ENCODE measurements at places on chromosomes 5 and 9.

DNA sequence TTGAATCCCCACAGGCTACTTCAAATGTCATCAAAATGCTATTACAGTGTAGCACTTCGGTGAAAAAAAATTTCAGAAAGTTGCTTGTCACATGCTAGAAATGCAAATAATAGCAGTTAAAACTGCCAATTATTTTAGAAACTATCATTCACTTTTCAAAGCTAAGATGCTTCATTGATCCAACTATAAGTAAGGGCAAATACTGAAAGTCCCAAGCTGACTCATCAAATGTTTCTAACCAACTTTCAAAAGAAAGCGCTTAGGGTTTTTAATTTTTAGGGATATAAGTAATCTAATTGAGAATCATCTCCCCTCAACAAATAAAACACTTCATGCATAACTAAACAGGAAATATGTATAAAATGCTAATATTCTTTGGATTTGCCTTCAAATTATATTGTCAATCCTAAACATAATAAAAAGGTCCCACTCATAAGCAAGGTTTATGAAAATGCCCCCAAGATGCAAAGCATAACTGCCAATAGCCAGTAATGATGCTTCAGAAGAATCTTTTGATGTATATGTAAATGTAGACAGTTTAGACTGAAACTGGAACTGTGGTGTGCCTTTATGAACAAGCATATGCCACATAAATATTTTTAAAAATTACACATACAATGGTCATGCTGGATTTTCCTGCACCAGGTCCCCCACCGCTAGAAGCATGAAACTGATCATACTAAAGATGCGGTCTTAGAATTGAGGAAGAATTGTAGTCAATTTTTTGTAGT is 12.2 kb downstream of the ACTL7A start:
- no peak for DNase-seq

GRCh38 chr5:152422081-152422480 is 17.0 kb upstream of the NMUR2 start:
- DNase-seq: no peak

- DNase-seq: no peak
Measured at GRCh38 chr5:82331557-82331956, 53.4 kb upstream of the RPS23 start.

- no peak for DNase-seq
Measured at GRCh38 chr5:140044041-140044440, 942 bp upstream of the NRG2 start.

GRCh38 chr9:68489646-68490045 is 51.0 kb downstream of the TMEM252 start:
- DNase-seq: no peak

DNA sequence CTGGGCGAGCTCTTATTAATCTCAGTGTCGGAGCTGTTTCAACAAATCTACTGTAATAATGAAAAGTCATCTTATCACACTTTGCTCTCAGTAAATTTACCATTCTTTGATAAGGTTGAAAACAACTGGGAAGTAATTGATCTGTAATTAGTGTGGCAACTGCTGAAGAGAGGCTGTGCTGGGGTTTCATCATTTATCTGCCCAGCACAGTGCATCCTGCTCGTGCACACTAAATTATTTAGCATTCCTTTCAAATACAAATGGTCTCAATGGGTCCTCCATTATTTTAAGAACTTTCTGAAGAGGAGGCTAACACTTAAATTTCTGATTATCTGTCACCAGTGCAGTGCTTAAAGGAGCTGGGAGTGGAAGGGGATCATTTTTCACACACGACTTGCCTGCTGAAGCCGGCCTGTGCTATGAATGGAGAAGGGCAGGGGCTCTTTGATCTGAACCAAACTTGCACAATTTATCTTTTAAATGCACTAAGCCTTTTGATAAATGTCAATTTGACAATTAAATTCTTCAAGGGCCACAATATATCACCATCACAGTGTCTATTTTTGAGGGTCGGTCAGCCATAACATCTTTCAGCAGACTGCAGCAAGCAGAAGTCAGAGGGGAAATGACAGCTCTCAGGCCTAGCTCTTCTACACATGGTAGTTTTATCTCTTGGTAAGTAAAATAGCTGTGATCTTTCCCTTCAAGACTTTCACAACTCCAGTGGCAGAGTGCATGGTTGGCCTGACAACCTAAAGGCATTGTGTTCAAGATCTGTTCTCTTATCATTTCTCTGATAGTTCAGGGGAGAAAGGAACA is 106.4 kb upstream of the EFNA5 start:
- no peak for DNase-seq

DNA sequence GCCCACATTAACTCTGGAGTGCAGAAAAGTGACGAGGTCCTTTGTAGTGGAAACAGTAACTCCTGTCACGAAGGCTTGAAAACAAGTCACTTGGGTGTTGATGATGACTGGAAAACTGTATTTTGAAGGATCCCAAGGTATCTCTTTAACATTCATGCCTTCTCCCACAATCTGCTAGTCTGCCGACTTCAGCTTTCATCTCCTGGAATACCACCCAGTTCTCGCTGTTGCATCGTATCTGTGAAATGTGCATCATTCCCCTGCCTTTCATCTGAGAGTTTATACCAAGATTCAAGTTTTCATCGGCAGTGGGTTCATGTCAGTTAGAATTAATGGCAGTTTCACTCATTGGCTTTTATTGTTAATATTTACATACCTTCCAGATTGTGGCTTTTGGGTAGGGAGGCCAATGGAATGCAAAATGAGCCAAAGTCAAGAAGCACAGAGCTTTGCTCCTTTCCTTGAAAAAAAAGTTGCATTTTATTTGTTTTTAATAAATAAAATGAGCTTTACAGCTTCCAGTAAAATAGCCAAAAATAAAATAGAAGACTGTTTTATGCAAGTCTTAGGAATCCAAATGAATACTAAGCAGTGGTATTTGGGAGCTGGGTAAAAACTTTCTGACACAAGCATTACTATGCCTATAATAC is 575.2 kb upstream of the WWC1 start:
- DNase-seq: no peak

GRCh38 chr9:14547245-14548060 is 145.8 kb downstream of the ZDHHC21 start:
- DNase-seq: no peak

DNA sequence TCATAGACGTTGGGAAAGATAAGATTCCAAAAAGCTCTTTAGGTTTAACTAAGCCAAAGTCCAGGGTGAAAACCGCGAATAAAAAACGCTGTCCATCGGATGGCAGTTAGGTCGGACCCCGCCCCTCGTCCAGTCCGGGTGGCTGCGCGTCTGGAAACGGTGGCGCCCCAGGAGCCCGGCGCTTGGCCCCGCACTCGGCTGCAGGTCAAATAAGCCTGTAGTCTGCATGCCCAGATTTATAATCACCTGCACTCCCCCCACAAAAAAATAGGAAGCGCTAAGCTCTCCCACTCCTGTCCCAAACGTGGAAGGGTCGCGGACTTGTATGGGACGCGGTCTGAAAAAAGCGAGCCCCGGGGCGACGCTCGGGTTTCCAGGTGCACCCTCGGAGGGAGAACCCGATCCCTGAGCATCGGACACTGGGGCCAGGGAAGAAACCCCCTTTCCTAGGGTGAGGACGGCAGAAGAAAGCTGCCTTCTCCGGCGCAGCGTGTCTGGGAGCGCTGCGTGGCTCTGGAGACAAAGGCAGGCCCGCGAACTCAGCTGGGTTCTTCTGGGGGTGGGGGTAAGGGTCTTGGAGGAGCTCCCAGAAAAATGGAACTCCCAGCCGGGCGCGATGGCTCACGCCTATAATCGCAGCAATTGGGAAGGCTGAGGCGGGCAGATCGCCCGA is 923 bp upstream of the ZBTB5 start:
- peak; percentile 2 for DNase-seq

DNA sequence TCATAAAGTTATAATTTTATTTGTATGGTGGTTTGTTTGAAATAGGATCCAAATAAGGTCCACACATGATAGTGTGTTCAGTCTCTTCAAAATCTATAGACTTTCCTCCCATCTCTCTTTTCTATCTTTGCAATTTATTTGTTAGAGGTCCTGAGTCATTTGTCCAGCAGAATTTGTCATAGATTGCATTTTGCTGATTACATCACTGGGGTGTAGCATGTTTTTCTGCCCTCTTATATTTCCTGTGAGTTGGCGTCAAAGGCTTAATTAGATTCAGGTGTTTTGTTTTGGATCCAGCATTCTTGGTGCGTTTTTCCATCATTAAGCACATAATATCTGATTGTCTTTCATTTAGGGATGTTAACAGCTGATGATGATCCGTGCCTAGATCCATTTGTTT is 15.0 kb downstream of the CYFIP2 start:
- DNase-seq: no peak

- DNase-seq: no peak
Measured at GRCh38 chr9:33135470-33135958, 31.6 kb downstream of the B4GALT1 start.

DNA sequence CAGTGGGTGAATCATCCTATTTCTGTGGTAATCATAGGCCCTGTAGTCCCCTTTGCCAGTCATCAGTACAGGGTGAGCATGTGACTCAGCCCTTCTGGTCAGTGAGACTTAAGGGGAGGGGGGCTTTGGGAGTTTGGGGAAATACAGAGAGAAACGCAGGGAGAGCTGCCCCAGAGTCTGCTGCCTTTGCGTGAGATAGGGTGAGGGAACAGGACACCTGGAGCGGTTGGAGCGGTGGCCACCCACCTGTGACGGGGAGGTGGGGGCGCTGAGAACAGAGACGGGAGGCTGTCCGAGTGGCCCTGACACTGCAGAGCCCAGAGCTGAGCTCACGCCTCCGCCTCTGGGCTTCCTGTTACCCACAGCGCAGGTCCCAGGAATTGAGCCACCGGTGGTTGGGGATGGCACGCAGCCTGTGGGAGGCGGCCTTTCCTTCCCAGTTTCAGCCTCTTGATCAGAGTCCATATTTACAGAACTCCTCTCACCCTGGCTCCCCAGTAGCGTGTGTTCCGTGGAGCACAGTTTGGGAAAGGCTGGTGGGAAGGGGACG is 92.0 kb upstream of the ERCC6L2 start:
- no peak for DNase-seq

GRCh38 chr9:109861499-109861898 is 81.5 kb downstream of the PALM2AKAP2 start:
- no peak for DNase-seq

DNA sequence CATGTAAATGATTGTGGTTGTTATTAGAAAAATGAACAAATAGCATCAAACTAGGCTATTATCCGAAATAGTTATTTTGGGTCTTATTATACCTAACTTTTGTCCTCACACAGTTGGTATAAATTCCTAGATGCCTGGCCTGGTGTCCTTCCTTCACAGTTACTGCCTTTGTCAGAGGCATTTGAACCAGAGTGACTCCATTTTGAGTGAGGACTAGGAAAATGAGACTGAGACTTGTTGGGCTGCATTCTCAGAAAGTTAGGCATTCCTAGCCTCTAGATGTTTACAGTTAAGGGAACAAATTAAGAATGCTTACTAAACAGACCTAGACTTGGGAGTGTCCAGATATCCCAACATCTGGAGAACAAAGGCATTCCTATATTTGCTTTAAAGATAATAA is 283.5 kb upstream of the C9orf72 start:
- no peak for DNase-seq

GRCh38 chr5:152572812-152573211 is 167.7 kb upstream of the NMUR2 start:
- DNase-seq: no peak

- DNase-seq: peak; percentile 53
Measured at GRCh38 chr9:37302277-37302676, 120.2 kb upstream of the GRHPR start.

- no peak for DNase-seq
Measured at GRCh38 chr5:34624691-34625090, 31.4 kb upstream of the RAI14 start.

DNA sequence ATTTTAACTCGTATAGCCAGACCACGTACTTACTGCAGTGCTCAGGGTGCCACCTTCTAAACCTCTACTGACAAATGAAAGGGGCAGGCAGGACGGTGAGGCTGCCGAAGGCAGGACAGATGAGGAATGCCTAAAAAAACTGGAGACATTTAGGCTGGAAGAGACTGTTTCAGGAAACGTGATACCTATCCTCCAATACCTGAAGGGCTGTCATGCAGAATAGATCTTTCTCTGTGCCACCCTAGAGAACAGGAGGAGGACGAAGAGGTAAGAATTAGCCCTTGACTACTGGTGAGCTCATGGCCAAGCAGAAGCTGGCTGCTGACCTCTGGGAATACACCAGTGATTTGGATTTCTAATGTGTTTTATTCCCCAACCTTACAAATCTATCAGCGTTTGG is 139.4 kb downstream of the EFNA5 start:
- DNase-seq: no peak

DNA sequence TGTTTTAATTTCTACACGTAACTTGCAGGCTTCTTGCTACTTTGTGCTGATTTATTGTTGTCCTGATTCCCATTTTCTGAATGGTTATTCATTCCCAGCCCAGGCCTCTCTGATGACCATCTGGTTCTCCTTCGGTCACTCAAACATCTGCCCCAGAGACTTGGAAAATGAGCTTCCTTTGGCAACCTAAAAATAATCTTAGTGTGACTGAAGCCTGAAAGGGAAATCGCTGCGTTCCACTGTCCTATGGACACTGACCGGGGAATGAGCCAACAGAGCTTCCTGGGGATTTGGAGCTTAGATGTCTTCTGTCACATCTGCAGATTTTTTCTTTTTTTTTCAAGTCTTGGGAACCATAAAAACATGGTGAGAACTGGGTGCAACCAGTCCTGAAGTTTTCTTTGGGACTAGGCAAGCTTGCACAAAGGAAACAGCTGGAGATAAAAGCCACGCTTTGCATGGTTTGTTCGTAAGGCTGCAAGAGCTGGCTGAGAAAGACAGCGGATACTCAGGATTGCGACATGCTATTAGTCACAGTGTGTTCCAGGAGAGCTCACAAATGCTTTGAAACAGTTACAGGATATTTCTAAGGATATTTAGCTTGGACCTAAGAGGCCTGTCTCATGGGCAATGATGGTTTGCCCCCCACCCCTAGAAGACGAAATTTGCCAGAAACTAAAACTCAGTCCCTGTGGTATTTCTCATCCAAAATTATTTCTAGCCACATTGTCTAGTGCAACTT is 146.2 kb downstream of the GOLPH3 start:
- no peak for DNase-seq

DNA sequence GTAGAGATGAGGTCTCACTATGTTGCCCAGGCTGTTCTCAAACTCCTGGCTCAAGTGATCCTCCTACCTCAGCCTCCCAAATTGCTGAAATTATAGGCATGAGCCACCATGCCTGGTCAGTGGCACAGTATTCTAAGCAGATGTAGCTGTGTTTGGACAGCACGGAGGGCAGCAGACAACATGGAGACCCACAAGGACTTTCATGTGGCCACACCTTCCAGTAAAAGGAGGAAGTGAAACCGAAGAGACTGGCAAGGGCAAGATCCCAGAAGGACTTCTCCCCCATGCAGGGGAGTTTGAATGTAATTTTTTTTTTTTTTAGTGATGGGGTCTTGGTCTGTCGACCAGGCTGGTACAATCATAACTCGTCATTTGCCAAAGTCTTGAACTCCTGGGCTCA is 172.2 kb downstream of the TRPM3 start:
- DNase-seq: no peak

DNA sequence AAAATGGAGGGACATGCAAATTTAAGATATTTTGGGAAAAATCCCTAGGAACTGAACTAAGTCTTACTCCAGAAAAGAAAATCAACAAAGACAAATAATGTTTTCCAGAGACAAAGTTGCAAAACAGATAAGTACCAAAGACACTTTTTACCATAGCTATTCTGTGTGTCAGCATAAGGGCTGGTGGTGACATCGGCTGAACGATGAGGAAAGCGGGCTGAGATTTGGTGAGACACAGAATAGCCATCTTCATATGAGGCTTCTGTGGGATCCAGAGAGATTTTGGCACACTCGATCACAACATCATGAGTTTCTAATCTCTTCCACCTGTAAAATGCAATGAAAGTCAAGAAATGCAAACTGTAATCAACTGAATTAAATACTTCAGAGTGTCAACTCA is 32.3 kb downstream of the TSC1 start:
- DNase-seq: no peak
